Stimulated activated CD4-positive, alpha-beta T cell treated with anti-CD3 and anti-CD28 coated beads, TNF-alpha, amount 100 ng/mL, for 48 hours (primary cell): ENCODE measurements at places on chromosomes 5 and 9.

DNA sequence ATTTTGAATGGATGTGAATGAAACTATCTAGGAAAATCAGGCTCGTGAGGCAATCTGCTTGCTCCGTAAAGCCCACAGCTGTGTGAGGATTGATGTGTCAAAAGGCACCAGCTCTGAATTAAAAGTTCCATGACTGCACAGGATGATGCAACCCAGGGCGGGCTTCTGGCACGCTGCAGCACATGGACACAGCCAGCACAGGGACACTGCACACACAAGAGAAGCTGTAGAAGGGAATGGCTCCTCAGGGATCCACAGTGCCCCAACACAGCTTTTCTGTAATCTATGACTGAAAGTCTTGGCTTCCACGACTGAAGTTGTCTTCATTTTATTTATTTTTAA, 151.0 kb downstream of the GCNT1 start:
- no peak for DNase-seq

DNA sequence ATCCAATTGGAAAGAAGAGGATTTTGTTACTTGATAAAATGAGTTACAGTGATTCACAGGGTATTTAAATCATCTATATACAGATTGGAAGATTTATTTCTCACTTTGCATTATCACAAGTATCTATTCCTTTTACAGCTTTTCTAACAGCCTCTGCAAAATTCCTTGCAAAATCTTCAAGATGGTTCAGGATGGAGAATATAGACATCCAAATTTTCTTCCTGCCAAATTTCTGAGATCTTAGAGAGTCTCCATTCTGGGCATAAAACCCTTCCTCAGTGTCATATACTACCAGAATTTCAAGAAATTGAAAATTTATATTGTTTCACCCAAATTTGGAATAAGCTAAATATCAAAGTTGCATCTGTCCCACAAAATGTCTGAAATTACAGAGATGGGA, 259.1 kb upstream of the FAM174A start:
- no peak for DNase-seq

DNA sequence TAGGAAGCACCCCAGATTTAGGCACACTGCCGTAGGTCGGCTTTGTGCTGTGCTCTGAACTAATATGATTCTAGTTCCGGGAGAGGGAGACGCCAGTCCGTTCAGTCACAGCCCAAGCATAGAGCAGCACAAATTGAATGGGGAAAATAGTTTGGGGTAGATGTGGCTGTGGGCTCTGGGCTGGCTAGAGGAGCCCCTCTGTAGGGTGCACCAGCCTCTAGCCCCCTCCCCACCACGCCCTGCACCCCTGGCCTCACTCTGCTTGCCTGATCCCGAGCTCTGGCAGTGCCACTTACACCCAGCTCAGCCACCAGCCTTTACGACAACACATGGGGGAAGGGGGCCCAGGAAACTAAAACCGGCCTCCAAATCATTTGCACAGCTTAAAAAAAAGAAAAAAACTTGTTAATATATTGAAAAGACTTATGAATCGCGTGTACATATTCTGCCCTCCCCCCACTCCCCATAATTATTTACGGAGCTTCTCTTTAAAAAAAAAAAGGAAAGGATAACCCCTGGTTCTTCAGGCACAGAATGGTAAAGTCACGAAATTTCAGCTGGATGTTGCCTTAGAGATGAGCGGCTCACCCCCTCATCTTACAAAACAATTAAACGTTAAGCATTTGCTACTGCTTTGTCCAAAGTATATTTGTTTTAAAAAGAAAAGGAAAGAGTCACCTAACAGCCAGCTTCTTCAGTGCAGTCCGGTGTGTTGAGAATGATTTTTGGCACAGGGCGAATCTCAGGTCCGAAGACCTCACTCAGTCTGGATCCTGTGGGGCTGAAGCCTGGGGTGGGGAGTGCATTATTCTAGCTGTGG, 3.5 kb downstream of the LMX1B start:
- no peak for DNase-seq

GRCh38 chr5:134128648-134128995, 14.1 kb downstream of the TCF7 start:
- no peak for DNase-seq

- DNase-seq: no peak
These were observed 130.2 kb downstream of the MAN2A1 start for GRCh38 chr5:109819878-109820277.

- peak; percentile 57 for DNase-seq
These were observed 203.9 kb downstream of the FRMD3 start for GRCh38 chr9:83334320-83334719.

- no peak for DNase-seq
These were observed 14.0 kb upstream of the CHD1 start for GRCh38 chr5:98942847-98943246.

DNA sequence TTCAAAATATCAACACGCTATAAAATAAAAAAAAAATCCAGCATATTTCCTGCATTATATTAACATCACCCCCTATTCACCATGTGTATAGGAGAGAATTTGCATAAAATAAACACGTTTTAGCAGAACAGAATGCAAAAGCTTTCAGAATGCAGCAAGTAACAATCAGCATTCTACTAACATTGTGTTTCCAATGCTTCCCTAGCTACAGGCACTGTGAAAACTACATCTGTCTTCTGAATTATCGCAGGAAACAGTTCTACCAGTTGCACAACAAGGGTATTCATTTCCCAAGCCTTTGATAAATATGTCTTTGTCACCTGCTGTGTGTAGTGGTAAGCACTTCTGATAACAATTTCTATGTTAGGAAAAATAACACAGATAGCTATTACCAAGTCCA, 1015.8 kb downstream of the CDH18 start:
- DNase-seq: no peak

DNA sequence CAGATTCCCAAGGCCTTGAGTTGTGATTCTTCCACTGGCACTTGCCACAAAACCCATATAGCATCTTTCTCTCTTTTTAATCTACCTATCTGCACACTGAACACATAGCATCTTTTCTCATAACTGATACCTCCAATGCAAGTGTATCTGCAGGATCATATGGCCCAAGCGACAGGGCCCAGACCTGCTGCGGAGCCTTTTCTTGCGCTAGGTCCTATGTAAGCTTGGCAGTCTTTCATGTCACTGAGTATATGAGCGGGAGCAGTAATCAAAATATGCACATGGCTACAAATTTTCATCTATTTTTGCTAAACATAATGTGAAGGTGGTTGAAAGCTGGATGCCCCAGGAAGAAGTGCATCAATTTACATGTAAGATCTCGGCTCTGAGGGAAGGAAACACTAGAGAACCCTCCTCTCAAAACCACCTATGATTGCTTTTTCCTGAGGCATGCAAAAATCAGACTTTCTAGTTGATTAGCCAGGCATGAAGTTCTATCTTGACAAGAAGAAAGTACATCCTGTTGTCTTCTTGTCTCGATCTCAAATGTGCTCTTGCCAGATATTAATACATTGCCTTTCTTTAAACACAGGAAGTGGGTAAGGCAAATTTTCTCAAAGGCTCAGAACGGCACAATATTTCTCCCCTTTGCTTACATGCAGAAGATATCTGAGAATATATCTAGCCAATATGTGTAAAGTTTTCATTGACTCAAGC, 26.9 kb upstream of the CEMIP2 start:
- DNase-seq: no peak

DNA sequence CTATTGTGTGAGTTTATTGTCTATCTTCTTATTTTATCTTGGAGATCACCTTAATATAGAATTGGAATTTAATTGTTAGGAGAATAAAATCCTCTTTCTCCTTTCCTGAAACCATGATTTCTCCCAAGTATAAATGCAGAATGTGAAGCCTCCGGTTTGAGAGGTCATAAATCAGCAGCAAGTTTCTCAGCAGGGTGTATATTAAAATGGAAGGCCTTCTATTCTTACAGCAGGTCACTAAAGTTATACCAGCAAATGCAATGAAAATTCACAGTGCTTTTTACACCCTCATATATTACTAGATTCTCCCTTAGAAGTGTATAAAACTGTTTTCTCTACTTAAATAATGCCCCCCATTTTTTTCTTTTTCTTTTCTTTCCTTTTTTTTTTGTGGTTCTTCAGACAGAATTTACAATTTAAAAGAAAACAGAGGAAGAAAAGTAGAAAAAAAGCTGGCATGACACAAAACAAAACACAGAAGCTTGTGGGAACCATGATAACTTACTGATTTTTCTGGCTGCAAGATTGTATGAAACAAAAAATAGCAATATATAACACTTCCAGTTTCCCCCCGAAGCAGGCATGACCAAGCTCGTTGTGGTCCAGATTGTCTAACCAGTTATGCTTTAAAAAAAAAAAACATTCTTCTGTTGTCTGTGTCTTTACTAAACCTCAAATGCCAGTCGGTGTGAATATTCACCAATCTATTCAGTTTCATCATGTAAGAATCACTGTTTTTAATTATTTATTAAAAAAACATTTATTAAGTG, 211.2 kb downstream of the RAB3C start:
- DNase-seq: no peak

- DNase-seq: no peak
These were observed 887.3 kb upstream of the SEMA6A start for GRCh38 chr5:117461966-117462365.
